WTC11 (cell line): ENCODE measurements at places on chromosomes 7 and 10.

DNA sequence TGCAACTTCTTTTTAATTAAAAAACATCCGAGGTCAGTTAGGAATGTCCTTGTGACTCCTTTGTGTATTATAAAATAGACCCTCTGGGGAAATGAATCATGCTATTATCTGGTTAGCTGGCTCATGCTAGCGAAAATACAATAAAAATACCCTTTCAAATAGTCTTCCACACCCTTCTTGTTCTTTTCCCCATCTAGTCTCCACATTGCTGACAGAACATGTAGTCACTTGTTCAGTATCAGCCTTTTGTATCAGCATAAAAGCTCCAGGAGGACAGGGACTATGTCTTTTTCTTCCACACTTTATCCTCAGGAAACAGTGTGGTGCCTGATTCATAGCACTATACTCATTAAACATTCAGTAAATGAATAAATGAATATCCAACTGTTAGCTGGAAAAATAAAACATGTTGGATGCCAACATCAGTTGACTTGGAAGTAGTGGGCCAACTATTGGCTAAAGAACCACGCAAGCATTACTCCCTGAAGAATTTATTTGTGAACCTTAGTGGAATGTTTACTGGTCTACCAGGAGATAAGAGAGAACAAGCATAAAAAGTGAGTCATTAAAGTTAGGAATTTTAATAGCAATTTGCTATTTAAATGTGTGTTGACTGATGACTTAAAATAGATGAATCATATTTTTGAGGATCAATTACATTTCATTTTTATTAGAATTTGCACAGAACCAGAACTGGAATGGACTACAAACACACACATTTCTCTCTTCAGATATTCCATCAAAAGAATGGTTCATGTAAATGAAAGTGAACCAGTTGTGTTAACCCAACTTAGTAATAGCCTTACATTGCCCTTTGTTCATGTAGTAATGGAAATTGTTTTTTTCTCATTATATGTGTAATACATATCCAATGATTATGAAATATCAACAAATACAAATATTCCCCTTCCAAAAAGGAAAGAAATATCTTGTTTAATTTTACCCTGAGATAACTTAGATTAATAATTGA, 129.6 kb downstream of the DKK1 start:
- no peak for DNase-seq

DNA sequence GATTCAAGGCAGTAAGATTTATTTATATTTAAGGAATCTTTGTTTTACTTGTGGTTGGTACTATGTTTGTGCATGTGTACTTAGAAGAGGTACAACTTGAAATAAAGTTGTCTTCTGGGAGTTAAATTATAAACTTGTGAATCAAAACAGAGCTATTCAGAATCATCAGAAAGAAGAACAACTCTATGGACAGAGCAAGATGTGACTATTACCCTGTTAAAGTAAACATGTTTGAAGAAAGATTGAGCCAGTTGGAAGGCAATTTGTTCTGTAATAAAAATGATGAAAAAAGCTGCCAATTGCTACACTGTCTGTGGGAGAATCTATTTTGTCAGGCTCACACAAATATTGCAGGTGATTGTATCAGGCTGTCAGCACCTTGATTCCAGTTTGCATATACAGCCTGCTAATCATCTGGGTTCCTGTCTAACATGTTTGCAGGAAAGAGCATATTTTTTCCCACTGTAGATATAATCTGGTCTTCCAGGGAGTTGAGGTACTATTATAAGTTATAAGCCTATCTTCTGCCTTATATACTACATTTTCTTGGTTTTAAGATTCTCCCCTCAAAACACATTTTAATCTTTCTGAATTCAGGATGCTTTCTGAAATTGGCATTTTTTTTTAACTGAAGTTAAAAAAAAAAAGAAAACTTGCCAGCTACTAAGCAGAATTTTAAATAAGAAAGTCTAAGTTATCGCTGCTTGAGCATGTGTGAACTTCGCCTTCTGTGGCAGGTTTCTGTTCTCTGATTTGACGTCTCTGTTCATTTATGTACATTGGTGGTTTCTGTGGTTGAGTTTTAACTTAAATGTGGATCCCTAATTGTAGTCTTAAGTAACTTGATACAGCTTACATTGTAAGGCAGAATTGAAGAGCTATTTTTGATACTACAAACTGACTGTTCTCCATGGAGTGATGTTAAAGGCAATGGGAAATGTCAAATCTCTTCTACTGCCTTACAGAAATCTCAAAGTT, 46.0 kb downstream of the ZNRF2 start:
- no peak for DNase-seq

- no peak for DNase-seq
Measured at GRCh38 chr10:81600185-81600584, 274.8 kb upstream of the NRG3 start.

GRCh38 chr10:63798599-63799498, 277.6 kb downstream of the REEP3 start:
- no peak for DNase-seq

DNA sequence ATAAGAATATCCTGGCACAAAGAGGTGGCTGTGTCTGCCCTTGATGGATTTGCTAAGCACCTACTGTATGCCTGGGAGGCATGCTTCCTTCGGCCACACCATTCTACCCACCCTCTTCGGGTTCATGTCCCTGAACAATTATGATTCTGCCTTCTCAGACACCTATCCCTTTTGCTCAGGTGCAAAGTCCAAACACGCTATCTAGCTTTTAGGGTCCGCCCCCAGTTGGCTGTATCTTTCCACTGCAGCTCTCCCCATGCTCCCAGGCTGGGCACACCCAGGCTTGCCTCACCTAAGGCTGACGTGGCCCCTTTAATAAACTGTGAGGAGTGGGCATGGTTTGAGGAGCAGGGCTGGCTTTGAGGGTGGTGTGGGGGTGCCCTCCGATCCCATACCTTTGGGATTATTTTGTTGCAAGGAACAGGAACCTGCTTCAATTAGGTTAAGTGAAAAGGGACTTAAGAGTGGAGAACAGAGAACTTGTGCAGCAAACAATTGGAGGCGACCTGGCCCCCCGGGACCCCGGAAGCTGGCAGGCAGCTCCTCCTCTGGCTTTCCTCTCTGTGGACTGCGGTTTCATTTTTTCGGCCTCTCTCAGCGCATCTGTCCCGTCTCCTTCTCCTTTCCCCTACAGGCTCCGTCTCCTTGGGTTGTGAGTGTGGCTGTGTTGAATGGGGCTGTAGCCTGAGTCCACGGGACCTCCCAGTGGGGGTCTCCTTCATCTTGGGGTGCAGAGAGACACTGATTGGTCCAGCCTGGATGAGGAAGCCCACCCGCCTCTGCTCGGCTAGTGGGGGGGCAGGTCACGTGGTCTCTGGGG, 3.8 kb downstream of the CLIP2 start:
- DNase-seq = no peak

- no peak for DNase-seq
Measured at GRCh38 chr7:54722502-54722901, 36.5 kb downstream of the SEC61G start.

GRCh38 chr7:97733276-97734161, 1.6 kb downstream of the TAC1 start:
- DNase-seq = peak; percentile 69

- DNase-seq = no peak
Measured at GRCh38 chr7:121669144-121669543, 203.8 kb upstream of the PTPRZ1 start.

DNA sequence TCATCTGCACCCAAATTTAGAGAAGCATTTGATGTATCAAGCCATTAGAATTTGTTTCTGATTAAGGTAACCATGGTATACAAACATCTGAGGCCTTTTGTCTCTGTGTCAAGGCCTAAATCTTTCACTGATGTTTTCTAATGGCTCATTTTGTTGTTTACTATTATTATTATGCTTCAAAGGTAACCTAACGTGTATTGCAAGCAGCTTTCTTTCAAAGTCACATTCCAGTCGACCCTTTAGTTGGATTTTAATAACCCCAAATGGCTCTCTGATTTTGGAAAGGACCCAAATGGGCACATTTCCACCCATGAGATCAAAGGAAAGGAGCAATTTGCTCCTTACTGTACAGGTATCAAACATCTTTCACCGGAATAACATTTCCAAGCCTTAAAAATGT, 46.7 kb upstream of the WNT16 start:
- DNase-seq = no peak

DNA sequence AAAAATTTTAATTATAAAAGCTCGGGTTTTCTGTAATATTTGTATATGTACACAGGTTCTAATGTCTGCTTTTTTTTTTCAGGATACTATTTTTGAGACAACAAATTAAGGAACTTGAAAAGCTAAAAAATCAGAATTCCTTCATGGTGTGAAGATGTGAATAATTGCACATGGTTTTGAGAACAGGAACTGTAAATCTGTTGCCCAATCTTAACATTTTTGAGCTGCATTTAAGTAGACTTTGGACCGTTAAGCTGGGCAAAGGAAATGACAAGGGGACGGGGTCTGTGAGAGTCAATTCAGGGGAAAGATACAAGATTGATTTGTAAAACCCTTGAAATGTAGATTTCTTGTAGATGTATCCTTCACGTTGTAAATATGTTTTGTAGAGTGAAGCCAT, 57.9 kb upstream of the BAMBI start:
- no peak for DNase-seq

GRCh38 chr7:34612661-34613060, 45.4 kb upstream of the NPSR1 start:
- DNase-seq = no peak

GRCh38 chr10:43250615-43251418, 16.0 kb downstream of the RASGEF1A start:
- peak; percentile 19 for DNase-seq

GRCh38 chr10:33897291-33897752, 562.9 kb upstream of the NRP1 start:
- no peak for DNase-seq

- no peak for DNase-seq
Measured at GRCh38 chr7:100211342-100211780, 8.4 kb upstream of the PVRIG start.

DNA sequence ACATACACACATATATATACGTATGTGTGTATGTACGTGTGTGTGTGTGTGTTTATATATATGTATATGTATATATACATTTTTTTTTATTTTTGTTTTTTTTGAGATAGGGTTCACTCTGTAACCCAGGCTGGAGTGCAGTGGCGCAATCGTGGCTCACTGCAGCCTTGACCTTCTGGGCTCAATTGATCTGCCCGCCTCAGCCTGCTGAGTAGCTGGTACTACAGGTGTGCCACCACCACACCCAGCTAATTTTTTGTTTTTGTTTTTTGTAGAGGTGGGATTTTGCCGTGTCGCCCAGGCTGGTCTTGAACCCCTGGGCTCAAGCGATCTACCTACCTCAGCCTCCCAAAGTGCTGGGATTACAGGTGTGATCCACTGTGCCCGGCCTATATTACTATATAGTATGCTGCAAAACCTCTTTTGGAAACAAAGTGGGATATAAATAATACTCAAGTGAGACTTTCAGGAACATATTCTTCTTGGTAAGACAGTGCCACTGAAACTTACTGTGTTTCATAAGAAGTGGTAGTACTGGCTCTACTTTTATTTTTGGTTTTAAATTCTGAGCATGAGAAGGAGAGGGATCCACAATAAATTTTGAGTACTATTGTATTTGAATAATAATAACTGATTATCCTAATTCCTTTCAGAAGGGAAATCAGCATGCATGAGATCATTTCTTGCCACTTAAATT, 51.0 kb downstream of the MLLT10 start:
- no peak for DNase-seq

- DNase-seq = no peak
Measured at GRCh38 chr7:79973455-79973854, 161.2 kb upstream of the GNAI1 start.

DNA sequence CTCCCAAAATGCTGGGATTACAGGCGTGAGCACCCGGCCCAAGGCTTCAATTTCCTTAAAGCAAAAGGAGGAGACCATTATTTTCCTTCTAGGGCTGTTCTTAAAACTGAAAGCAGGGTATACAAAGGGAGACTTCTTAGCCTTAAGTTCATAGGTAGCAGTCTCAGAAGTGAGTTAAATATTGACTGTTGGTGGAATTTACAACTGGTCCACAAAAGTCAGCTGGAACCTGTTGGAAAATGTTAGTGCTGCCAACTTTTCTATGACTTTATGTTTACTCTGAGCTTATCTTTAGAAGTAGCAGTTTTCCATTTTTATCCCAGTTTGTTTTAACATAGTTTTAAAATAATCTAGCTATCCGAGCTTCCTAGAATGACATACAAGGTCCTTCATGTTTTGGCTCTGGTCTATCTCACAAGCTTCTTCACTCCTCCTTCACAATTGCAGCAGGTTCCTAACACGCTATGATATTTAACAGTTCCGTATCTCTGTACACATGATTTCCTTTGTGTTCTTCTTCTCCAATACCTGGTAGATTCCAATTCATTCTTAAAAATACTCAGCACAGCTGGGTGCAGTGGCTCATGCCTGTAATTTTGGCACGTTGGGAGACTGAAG, 3.3 kb downstream of the SLC26A3 start:
- DNase-seq = no peak

DNA sequence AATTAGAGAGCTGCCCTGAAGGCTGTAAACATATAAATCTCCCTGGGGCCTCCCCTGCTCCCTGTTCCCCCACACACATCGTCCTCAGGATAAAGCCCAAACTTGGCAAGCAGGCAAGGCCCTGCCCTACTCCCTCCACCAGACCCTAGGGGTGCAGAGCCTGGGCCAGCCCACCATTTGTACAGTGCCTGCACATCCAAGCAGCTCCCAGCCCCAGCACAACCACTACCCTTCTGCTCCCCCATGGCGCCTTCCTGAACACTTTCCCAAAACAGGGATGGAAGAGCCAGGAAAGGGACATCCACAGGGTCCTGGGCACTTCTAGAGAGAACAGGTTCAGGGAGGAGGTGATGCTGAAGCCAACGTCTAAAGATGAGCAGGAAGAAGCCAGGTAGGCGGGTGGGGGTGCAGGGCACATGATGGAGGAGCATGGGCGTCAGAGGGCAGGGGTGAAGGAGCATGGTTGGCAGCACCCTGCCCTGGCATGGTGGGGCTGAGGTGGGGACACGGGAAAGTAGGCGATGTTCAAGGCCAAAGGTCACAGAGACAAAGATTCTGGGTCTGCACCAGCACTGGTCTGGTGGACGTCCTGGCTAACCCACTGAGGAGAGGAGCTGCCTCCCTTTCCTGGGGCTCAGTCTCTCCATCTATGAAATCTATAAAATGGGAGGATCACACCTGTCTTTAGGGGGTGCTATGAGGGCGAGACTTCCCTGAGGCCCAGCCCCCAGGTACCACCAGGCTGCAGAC, 140.6 kb downstream of the ARHGAP22 start:
- no peak for DNase-seq

GRCh38 chr7:24501009-24501408, 72.2 kb upstream of the PALS2 start:
- DNase-seq = no peak

DNA sequence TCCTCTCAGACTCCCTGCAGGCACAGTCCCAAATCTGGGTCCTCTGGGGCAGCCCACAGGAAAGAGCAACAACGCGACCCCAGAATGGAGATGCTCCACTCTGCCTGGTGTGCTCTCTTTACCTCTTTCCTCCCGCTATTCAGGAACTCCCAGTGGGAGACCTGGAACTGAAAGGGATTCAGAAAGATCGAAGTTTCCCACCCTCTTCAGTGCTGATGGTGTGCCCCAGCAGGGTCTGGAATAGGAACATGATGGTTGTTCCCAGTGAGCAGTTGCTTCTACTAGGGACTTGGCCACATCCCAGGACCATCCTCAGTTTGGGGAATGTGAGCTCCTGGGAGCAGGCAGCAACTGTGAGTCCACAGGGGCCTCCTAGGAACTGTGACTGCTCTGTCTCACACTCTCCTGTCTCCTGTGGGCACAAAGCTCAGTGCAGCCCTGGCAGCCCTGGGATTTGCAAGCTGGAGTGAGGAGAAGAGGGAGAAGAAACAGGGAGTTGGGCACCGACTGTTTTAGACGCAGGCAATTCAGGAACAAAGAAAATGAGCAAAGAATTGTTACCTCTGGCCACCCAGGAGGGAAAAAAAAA, 17.9 kb downstream of the OR6V1 start:
- no peak for DNase-seq

- no peak for DNase-seq
Measured at GRCh38 chr7:84181628-84182027, 13.0 kb downstream of the SEMA3A start.
